ENCODE measurements at places on chromosomes 5 and 9. TPM values are rescaled to one million over a fixed set of nuclear protein-coding genes. Genes with fewer than 3 reads are reported as not detected.

GRCh38 chr5:91528831-91529230, 145.7 kb upstream of the ARRDC3 start:
- DNase-seq, result no peak

- DNase-seq, result no peak
Observed at GRCh38 chr5:10740384-10740783, 20.6 kb downstream of the DAP start.

- DNase-seq, result no peak
Observed at GRCh38 chr5:65961633-65962032, 35.3 kb downstream of the ERBIN start.

- DNase-seq, result no peak
Observed at GRCh38 chr9:92786298-92786697, 21.7 kb upstream of the BICD2 start.

DNA sequence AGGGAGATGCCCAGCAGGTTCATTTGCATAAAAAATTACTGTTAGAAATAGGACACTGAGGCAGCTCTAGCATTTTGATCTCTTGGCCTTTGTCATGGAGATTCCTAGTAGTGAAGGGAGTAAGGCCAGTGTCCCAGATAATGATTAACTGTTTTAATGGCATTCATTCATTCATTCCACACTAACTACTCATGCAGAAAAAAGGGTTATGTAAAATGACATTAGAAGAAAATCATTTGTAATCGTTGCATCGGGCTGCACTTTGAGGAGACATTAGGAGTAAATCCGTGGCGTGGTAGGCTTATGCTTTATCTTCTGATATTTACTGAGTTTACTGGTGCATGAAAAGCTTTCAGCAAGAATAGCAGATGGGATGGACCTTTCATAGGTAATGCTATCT, 82.6 kb upstream of the GRHPR start:
- DNase-seq, result no peak

DNA sequence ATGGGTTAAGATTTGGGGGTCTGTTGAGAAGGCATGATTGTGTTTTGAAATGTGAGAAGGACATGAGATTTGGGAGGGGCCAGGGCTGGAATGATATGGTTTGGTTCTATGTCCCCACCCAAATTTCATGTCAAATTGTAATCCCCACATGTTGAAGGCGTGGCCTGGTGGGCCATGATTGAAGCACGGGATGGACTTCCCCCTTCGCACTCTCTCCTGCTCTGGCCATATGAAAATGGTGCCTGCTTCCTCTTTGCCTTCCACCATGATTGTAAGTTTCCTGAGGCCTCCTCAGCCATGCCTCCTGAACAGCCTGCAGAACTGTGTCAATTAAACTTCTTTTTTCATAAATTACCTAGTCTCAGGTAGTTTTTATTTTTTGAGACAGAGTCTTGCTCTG, 14.7 kb upstream of the NOTCH1 start:
- DNase-seq, result no peak

- DNase-seq, result no peak
Observed at GRCh38 chr9:89139455-89139854, 39.2 kb downstream of the SHC3 start.

- no peak for DNase-seq
Observed at GRCh38 chr9:75850459-75851200, 39.8 kb upstream of the PCSK5 start.

- DNase-seq, result no peak
Observed at GRCh38 chr5:67978171-67978570, 237.4 kb upstream of the PIK3R1 start.

DNA sequence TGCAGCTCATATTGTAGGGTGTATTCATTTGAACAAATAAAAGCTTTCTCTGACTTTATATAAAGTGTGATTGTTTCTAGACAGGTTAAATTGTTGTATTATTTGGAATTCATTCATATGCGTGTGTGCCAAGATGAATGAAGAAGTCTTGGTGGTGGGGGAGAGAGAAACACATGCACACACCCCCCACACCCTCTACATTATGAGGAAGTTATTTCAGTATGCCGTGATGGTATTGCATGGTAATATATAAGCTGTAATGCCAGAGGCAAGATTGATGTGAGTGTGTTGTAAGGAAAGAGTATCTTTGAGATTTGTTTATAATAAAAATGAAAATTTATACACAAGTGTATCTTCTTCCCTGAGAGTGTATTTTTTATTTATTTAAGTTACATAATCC, 71.0 kb downstream of the IPO11 start:
- no peak for DNase-seq

DNA sequence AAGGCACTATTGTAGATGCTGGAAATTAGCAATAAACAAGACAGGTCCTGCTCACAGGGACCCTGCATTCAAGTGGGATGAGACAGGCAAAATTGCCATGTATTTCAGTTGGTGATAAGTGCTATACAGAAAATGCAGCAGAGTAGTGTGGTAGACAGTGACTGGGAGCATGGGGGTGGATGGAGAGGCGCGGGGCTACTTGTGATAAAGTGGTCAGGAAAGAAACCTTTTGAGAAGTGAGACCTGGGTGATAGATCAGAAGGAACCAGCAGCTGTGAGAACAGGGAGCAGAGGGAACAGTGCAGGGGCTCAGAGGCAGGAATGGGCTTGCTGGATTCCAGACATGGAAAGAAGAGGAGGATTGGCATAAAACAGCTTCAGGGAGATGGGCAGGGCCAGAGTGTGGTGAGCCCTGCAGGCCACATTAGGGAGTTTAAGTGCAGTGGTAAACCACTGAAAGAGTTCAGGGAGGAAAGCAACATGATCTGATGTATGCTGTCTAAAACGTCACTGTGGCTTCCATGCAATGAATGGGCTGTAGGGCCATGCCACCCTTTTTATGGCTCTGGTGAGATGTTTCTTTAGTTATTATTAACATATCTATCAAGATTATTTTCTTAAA, 7.3 kb downstream of the CRHBP start:
- no peak for DNase-seq

- DNase-seq, result no peak
Observed at GRCh38 chr9:136961279-136962065, 9.4 kb downstream of the LCN12 start.

GRCh38 chr9:128821584-128822406, 3.5 kb downstream of the ENDOG start:
- no peak for DNase-seq

DNA sequence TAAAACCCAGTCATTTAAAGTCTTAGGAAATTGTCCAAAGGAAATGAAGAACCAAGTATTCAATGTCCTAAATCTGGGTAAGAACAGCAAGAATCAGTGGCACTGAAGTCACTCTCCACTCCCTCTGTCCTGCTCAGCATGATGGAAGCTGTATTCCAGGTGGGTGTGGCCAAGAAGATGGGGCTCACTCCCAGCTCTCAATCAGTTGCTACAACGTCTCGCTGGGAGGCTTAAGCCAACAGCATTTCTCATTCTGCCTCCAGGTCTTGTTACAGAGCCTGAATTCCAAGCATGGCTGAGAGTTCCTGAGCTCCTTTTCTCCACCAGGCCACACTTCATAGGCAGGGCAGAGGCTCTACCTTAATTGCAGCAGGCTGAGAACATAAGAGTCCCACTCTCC, 41.2 kb upstream of the TRIO start:
- DNase-seq, result no peak

GRCh38 chr9:35976726-35977125, 18.8 kb upstream of the OR2S2 start:
- no peak for DNase-seq

DNA sequence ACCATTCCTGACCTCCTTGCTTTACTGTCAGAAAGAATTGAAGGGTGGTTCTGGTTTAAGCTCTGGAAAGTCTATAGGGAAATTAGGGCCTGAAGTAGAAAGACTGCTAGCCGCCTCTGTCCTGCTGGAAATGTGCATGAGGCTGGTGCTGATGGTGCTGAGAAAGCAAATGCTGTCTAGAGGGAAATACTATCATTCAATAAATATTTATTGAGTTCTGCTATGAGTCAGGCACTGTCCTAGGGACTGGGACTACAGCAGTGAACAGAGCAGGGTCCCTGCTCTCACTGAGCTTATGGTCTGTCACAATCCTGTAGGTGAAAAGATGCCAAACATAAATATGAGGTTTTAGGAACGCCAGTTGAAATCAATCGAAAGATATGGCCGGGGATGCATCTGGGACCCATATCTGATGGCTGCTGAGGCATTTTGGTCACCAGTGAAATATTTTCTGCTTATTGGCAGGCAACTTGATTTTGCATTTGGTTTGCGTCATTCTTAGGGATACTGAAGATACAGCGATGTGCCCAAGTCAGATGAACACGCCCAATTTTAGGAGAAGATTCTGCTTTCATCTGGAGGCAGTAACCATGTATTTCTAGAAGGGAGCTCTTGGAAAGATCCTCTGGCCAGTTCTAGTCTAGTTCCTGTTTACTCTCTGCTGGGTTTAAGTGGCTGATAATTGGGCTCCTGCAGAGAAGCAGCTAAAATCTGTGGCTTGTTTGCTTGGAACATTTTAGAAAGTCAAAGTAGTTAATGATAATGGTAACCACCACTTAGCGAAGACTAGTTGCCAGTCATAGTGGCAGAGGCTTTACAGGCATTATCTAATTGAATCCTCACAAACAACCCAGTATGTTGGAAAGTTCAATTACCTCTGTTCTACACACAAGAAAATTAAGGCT, 73.3 kb downstream of the INSYN2B start:
- DNase-seq, result no peak

DNA sequence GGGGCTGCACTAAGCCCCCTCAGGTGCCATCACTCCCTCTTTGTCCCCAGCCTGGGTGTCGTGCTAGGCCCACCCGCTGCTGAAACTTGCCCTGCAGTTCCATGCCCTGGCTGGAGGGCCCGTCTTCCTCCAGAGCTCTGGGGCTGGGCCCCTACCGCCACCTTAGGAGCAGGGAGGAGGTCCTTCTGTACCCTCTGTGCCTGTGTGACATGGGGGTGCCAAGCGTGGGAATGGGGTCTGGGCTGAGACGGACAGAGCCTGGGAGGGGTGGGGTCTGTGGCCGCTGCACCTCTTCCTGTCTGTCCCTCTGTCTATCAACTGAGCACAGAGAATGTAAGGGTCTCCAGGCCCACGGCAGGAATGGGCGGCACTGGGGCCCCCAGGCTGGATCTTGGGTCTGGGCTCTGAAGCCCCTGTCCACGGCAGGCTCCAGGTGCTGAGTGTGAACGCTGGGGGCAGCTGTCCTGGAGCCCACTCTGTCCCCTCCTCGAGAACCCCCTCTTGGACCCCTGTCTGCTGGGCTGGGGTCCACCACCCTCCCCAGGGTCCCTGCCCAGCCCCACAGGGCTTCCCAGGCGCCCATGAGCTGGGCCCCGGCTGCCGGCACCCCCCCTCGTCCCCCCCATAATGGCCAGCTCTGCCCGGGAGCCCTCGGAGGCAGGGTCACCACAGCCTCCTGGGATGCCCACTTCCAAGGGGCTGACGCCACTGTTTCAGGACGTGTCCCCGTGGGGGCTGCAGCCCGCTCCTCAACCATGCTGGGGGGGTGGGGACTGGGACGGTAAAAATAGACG, 15.8 kb upstream of the NRARP start:
- DNase-seq, result no peak

GRCh38 chr5:121974261-121974660, 12.5 kb downstream of the SRFBP1 start:
- DNase-seq, result no peak

DNA sequence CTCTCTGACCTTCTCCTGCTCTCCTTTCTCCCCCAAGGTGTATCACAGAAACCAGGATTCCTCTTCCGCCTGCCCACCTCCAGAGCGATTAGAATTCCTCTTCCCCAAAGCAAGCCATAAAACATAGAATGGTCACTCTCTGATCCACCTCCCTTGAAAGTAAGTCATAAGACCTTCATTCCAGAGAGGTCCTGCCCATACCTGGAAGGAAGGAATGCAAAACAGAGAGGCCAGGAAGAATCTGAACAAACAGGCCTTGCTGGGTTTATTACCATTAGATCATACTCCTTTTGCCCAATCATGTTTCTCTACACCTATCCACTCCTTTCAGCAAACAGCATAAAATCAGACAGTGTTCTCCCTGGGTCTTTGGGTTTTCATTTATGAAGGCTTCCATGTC, 21.0 kb downstream of the CDKL3 start:
- peak; percentile 90 for DNase-seq

GRCh38 chr9:98931600-98932389, 11.9 kb upstream of the COL15A1 start:
- no peak for DNase-seq

GRCh38 chr9:126605792-126606482, 7.8 kb upstream of the LMX1B start:
- no peak for DNase-seq

DNA sequence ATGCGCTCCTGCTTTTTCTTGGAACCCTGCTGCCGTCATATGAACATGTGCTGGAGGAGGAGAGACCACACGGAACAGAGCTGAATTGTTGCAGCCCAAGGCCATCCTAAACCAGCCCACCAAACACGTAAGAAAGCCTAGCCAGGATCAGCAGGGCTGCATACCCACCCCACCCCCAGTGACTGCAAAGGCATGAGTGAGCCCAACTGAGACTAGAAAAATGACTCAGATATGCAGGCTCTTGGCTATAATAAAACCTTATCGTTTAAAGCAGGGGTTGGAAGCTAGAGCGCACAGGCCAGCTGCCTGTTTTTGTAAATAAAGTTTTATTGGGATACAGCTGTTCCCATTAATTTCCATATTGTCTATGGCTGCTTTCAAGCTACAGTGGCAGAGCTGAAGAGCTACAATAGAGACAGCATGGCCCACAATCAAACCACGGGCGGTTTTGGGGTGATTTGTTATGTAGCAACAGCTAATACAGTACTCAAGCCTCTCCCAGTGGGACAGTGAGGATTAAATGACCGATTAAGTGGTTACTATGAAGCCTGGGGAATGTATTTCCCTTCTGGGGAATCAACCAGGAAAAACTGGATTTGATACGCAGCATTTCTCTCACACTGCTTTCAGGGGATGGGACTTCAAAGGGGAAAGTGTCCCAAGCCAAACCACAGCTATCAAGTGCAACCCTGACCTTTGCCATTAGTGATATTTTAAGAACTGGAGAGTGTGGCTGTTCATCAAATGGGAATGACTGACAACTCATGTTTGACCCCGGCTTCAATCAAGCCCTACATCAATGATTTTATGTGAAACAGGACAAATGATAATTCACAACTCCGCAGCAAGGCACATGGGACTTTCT, 6.3 kb downstream of the SHB start:
- no peak for DNase-seq

GRCh38 chr9:116073826-116074225, 79.8 kb upstream of the PAPPA start:
- DNase-seq, result no peak

Gene PCDHGA3
- total RNA-seq, result 0.11 TPM

Gene BTNL8
- total RNA-seq, result 7.3 TPM

Gene PIP5KL1
- 3.8 TPM for total RNA-seq

Gene SMIM33
- total RNA-seq, result not detected

Gene CYLC2
- not detected for total RNA-seq

Gene RNF20
- total RNA-seq, result 37.4 TPM

Gene GFI1B
- 0.79 TPM for total RNA-seq

Gene DAPK1
- 79.2 TPM for total RNA-seq

Gene ASPN
- not detected for total RNA-seq

Gene ENTREP1
- not detected for total RNA-seq

Gene CARD6
- 0.26 TPM for total RNA-seq

Gene CYSRT1
- 1.7 TPM for total RNA-seq

Gene POLE3
- 57.2 TPM for total RNA-seq

Gene WDR31
- total RNA-seq, result 1.9 TPM
